T-helper 22 cell (primary cell): ENCODE measurements at places on chromosomes 5 and 9.

- peak; percentile 53 for DNase-seq
These were observed at the start of gene TMEM232 for GRCh38 chr5:110726249-110727024. TSS of gene TMEM232 (minus strand) at chr5:110726671. CDS start at chr5:110667352, 59,319 bp downstream.

GRCh38 chr9:98627296-98627695 is 81.4 kb downstream of the GABBR2 start:
- DNase-seq: no peak

DNA sequence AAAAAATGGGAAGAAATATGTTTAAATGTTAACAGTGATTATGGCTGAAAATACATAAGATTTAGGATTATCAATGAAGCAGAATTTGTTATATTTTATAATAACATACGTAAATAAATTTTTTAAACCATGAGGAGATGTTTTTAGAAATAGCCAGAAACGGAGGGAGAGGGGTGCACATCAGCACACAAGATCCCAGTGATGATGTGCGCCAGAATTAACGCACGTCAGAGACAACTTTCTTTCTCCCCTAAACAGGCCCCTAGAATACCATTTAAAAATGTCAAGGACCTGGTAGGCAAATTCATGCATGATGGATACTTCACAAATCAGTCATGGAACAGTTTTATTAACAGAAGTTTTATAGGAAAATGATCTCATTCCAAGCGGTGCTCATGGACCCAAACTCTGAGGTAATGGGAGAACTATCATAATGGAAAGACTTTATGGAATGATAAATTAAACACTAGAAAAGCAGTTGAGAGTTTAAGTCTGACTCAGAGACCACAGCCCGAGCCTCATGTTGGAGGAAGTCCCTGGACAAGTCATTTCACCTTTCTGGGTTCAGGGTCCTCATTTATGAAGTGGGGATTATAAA is 258.9 kb upstream of the GAS1 start:
- DNase-seq: no peak

DNA sequence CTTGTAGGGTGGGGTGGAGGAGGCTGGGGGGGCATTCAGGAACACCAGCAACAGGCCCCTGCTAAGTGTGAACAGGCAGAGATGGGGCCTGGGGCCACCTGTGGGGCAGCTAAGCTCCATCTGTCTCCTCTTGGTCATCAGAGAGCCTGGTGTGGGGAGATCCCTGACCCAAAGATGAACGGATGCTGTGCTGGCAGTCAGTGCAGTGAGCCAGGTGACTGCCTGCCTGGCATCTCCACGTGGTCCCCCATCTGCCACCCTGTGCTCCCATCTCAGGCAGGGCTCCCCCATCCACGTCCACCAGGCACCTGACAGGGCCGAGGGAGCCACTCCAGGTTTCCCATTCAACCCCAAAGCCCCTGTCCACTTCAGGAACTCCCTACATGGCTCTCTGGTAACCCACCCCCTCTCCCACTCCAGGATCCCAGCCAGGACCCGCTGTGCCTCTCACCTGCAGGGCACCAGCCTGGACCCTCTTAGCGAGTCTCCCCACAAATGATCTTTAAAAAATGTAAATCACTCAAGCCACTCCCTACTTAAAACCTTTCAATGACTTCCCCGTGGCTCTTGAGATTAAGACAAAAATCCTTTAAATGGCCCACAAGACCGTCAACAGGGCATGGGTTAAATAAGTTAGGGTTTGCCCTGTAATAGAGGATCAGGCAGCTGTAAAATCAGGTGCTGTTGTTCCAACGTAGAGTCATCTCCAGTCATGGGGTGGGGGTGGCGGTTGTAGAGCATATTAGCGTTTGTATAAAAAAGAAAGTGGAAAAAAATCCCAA is 60.8 kb downstream of the LMX1B start:
- no peak for DNase-seq

DNA sequence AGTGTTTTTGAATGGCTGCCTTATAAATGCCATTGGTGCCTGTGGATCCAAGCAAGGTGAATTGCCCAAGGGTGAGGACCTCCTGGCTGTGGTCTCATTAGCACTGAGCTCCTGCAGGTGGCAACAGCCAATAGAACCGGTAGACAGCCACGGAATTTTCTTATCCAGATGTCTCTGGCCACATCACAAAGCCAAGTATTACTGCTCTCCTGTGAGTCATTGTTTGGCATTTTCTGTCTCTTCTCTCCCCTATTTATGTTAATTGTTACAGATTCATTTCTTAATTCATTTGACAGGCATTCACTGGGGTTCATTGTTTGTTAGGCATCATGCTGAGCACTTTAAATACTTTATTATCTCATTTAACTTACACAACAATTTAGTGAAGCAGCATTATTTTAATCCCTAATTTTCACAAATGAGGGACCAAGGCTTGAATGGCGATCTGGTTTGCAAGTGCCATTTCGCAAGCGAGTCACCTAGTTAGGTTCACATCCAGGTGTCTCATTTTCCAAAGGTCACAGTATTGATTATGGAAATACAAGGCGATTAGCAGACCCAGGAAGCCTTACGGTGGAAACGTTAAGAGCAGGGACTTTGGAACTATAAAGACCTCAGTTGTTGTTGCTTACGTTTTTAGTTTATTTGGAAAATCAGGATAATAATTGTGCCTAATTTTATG is 58.2 kb upstream of the DPYSL3 start:
- no peak for DNase-seq

DNA sequence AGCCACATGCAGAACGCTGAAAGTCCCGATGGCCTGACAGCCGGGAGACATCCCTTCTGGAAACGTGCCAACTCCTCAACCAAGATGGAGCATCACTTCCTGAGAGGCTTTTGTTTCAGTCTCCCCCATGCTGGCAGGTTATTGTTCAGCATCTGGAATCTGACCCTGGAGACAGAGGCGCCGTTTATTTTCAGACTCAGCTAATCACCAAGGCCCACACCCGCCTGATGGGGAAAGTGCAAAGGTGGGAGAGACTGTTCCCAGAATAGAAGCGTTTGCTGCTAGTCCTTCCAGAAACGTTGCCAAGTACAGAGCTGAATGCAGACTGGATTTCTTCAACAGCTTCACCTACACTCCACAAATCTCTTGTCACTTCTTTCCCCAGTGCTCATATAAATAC is 41.8 kb upstream of the S1PR3 start:
- no peak for DNase-seq

DNA sequence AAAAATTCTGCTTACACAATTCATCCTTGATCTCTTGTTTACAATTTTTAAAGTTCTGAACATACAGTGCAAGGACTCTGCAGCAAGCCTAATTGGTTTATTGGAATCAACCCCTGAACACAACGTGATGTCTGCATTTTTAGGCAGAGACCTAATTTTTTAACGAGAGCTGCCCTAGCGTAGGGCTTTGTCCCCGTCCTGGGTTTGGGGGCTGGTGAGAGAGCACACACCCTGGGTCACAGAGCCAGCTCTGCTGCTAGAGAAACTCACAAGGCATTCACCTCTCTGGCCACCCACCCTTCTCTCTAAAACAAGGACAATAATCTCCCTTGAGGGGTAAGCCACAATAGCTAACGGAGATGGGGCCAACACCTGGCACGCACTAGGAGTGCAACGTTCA is 28.2 kb downstream of the SH3PXD2B start:
- no peak for DNase-seq

DNA sequence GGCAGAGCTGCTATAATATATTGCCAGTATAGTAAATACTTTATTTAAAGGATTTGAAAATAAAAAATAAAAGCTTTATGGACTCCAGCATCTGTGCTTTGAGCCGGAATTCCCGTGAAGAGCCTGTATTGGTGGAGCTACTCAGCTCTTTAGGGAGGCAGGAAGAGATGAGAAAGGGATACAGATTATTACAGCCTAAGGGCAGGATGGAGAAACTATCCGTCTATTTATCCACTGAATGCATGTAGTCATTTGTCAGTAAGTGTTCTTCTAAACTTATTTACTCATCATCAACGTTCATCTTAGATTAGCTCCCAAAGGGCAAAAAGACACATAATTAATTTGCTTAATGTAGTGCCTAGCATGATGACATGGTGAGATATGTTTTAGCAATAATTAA is 48.4 kb downstream of the SLC1A1 start:
- no peak for DNase-seq

DNA sequence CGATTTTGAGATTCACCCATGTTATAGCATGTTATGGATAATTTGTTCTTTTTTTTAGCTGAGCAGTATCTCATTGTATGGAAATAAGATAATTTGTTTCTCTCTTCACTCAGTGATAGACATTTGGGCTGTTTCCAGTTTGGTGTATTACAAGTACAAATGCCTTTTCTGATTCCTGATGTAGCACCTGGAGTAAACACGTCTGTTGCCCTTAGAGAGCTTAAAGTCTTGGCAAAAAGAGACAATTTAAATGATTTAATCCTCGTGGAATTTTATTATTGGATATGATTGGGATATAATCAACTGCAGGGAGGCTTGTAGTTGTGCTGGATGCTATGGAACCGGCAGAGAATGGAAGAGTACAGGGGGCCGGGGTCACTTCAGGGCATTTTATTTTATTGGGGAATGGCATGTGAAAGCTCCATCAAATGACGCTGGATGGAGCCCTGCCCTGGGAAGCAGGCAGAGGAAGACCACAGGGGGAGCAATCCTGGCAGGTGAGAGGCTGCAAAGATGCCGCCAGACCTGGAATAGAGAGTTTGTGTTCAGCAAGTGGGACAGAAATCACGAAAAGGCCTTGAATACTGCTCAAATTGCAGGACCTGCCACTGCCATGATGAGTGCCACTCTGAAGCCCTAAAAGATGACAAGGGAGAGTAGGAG is 31.0 kb upstream of the TGFBI start:
- DNase-seq: no peak

DNA sequence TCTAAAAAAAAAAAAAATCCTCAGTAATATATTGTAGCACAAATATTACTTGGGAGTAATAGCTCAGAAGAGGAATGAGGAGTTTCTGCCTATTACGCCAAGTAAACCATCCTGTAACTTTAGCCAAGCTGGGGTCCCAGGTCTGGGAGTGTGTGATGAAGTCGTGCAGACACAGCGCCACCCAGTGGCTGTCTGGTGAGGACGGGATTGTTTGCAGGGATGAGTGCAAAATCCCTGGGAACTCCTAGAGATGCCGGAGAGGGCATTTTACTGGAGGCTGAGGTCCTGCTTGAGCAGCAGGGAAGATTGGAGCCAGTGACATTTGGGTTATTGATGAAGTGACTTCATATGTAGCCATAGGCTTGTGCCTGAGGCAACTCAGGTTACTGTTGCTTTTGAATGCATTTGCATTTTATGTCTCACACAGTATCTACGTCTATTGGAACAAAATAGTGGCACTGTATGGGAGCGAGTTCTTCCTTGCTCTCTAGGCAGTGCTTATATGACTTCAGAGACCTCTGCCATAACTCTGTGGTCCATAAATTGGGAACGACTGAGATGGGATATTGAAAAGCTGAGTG is 72.8 kb downstream of the PSAT1 start:
- DNase-seq: no peak

DNA sequence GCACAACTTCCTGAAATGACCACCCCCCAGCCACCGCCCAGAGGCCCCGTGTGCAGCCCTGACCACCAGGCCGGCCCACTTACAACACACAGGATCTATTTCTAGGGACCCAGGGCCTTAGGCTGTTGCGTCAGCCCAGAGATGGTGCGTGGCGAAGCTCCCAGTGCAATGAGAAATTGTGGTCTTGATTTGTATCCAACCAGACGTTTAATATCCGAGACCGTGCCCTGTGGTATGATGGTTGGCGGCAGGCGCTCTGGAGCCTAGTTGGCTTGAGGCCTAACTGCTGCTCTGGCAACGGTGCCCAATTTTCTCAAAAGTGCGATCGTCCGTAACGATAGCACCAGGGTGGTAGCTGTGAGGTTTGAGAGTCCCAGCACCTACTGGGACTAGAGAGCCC is 32.6 kb upstream of the SLC6A19 start:
- DNase-seq: no peak
